ENCODE measurements at places on chromosomes 6 and 20.
A peak's percentile ranks its signal among the peaks of the same experiment; 100 is the strongest.

DNA sequence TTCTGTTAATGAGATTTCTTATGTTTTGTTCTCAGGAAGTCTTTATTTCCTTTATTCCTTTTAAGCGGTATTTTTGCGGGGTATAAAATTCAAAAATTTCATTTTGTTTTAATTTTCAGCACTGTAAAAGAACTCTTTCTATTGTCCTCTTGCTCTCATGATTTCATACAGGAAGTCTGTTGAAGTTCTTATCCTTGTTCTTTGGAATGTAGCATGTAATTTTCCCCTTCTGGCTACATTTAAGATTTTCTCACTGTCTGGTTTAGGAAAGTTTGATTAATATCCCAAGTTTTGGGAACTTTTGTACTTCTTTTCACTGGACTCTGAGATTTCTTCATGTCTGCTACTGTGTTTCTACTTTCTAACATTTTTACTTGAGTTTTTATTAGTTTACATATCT, 581.4 kb upstream of the GJE1 start:
- no peak for DNase-seq

GRCh38 chr6:28139860-28140543, 1.7 kb upstream of the ZKSCAN8 start:
- no peak for DNase-seq

DNA sequence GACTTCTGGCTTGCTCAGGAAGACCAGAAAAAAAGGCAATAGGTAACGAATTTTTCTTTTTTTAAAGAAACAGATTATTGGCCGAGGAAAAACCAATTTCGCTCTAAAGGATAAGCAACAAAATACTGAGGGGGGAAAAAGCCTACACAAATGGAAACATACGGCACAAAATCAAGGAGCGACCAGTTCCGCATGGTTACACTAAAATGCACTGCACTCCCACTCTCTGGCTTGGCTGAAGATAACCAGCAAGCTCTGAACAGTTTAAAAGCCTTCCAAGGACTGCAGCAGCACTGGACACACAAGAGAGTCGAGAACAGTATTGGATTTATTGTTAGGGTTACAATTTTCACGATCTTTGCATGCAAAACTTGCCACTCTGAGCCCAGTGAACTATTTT, 881 bp upstream of the MAP7 start:
- DNase-seq: no peak

DNA sequence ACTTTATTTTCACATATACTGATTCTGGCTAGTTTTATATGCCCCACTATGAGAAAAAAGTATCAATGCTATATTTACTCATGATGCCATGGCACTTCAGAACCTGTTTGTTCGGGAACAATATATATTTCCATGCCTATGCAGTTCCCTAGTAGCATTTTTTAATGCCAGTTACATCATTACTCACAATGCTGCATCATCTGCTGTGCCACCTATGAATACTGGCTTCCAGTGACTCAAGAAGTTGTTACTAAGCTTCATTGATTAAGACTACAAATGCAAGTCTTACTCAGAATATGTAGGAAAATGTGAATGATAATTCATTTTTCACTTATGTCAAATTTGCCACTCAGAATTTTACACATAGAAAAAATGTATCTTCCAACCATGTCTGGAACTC, 97.9 kb downstream of the MAFB start:
- no peak for DNase-seq

DNA sequence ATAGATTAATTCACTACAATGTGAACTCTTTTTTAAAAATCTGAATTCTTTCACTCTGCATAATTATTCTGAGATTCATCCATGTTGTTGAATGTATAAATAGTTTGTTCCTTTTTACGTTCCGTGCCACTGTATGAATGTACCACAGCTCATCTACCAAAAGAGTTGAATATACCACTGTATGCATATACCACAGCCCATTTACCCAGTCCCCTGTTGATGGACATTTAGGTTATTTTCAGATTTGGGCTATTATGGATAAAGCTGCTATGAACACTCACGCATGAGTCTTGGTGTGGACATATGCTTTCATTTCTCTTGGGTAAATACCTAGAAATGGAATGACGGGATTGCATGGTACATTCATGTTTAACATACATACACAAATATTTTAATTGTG, 28.2 kb downstream of the PNPLA1 start:
- no peak for DNase-seq

DNA sequence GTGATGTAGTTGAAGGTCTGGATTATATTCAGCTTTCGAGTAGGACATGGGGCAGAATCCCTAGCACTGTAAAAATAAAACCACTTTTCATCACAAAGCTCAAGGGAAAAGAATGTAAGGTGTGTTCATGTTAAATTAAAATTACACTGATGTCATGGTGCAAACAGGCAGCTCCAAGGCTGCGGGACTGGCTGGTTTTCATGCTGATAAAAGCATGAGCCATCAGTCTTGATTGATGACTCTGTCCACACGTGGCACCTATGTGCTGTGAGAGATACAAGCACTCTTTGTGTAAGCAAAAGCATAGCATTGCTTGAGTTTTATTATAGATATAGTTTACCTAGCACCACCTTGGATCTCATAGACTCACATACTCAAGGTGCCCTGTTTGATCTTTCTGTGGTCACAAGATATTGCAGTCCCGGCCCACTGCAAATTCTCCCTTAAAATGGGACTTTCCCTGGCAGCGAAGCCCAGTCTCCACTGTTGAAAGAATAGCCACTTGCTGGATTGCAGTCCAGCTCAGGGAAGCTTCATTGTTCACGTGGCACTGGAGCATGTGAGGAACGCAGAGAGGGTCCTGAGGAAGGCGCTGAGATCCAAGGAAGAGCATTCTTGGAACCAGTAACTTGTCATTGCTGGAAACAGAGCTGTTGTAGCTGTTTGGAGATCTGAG, 90.6 kb downstream of the TIAM2 start:
- no peak for DNase-seq

DNA sequence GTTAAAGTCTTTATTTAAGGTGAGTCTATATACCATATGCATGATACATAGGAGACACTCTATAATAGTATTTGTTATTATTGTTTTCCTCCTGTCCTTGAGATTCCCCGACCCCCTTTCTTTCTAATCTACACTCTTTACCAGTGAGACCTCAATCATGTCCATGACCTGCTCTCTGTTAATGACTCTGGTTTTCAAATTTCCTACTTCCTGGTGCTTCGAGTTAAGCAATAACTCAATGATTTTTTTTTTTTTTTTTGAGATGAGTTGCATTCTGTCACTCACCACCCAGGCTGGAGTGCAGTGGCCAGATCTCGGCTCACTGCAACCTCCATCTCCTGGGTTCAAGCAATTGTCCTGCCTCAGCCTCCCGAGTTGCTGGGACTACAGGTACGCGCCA, 574.6 kb upstream of the SLC35B3 start:
- no peak for DNase-seq

DNA sequence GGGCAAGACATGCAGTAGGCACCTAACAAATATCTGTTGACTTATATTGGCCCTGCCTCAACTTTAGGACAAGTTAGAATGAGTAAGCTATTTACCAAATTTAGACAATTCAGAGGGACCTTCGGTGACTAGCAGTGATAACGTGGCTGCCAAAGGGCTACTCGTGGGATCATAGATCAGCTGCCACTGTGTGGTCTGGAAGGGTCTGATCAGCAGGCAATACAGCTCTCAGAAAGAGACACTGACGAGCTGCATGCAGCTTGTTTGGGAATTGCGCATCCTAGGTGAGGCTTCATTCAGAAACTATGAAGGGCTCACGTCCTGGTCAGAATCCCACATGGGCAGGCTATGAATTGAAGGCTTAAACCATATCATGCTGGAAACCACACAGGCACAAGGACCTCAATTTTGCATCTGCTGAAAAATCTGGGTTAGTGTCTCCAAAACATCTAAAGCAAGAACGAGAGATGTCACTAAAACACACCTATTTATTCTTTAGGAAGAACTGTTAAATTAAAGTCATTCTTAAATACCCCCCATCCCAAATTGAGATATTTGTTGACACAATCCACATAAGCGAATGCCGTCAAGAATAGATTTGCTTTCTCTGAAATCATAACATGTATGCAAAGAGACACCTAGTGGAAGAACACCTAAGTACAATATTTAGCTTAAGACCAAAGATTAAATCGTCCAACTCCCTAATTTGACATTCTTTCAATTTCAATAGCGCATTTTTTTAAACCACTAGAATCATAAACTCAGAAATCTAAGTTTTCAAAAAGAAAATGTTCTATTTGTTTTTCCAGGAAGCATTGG, 79.6 kb downstream of the IPCEF1 start:
- DNase-seq: no peak

GRCh38 chr20:14488756-14489479, 151.5 kb upstream of the FLRT3 start:
- no peak for DNase-seq

DNA sequence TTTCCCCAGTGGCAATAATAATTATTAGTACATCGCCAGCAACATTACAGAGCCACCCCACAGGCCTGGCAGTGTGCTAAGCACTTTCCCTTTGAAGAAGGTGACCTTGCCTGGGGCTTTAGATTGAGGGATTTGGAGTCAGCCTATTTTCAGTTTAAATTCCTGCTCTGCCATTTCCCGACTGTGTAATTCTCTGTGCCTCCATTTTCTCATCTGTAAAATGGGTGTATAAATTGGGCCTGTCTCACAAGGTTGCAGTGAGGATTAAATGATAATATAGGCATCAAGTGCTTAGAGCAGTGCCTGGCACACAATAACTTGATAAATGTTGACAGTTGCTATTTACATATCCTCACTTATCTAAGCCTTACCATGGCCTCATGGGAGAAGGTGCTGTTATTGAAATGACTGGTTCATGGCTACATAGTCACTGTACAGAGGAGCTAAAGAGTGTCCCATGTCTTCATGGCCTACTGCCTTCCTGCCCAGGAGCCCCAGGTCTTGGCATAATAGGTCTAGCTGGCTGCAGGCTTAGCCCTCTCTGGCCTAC, 5.1 kb upstream of the SCRT2 start:
- no peak for DNase-seq

- DNase-seq: no peak
Measured at GRCh38 chr20:1946762-1947534, 46.9 kb downstream of the PDYN start.

DNA sequence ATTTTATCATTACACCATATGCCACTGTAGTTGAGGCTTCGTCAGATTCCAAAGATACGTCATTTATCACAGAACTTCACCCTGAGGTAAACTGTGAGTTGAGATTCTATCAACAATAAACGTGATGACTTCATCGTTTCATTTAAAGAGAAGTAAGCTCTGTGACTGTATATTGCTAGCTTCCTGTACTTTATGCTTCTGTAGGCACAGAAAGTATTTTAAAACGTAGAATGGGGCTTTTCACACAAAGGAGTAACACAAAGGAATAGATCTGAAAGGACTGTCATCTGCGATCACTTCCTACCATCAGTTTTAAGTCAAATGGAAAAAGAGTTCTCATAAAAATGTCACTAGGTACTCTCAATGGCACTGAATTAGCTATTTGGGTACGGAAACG, 234.4 kb upstream of the MCHR2 start:
- DNase-seq: no peak

- no peak for DNase-seq
Measured at GRCh38 chr6:17381424-17382147, 11.8 kb upstream of the CAP2 start.

DNA sequence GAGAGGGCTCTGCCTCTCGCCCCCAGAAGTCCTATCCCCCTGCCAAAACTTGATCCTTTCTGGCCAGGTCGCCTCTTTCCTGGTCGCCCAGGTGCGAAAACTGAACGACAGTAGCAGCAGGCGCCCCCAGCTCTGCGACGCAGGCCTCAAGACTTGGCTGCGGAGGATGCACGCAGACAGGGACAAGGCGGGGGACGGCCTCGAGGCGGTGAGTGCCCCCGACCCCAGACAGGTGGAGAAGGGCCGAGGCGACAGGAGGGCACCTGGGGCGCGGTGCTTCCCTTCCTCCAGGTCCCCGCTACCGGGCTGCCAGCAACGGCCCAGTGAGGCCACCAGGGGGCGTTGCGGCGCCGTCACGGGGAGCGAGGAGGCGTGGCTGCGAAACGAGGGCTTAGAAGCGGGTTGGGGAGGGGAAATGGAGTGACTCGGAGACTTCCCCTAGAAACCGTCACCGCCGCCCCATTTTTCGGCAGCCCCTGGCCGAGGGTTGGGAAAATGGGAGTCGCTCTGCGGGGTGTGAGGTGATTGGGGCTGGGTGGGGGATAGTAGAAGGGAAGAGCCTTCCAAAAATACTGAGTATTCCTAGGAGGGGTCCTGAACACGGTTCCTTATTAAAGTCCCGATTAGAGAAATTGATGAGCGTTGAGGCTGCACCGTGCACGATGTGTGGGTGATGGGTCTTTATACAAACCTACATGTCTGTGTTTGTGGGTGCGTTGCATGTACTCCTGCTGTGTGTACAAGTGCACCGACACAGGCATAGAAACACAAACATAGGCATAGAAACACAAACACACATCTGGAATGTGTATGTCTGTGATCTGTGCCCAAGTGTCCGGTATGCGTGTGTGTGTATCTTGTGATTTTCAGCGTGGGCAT, 44.6 kb downstream of the ARHGAP40 start:
- DNase-seq: peak; percentile 88

GRCh38 chr20:25494506-25495188, 87.2 kb downstream of the GINS1 start:
- no peak for DNase-seq

- DNase-seq: no peak
Measured at GRCh38 chr20:49583669-49584417, 15.9 kb upstream of the PTGIS start.

DNA sequence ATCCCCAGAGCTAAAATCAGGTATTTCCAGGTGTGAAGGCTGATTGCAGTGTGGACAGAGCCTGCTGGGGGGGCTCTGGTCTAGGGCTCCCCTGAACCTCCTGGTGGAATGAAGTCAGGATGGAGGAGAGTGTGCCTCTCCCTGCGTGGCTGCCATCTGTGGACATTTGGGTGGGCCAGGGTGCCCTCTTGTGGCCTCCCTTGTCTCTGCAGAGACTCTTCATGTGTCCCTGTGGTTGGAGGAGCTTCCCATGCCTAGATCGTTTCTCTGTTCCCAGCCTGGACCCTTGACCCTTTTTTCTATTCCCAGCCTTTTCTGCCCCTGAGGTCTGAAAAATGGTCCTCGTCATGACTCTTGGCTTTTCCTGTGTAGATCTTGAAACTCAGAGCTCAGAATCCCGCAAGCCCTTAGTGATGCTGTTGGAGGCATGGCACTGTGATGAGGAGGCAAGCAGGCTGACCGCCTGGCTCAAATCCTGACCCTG, 9.9 kb upstream of the PSMF1 start:
- peak; percentile 46 for DNase-seq

Measured in stimulated activated CD4-positive, alpha-beta T cell treated with anti-CD3 and anti-CD28 coated beads, Interleukin-1b, Interleukin-23, amount 100 ng/mL, for 4 hours (primary cell).